Esophagus squamous epithelium (tissue), 5 donors: ENCODE measurements at places on chromosomes 2 and 18. TPM values are rescaled to one million over a fixed set of nuclear protein-coding genes. Genes with fewer than 3 reads are reported as not detected.
A peak's percentile ranks its signal among the peaks of the same experiment; 100 is the strongest.

TMEM17 gene
- total RNA-seq, result 2.6 TPM

GRCh38 chr2:144996225-144996795 is 476.4 kb upstream of the ZEB2 start:
- no peaks in the 10 kb centered on the region for H3K36me3 ChIP-seq
- no peak for DNase-seq
- H3K27ac ChIP-seq, result peak overlapping the region; percentile 49
- H3K4me3 ChIP-seq, result no peak overlapping the region

DNA sequence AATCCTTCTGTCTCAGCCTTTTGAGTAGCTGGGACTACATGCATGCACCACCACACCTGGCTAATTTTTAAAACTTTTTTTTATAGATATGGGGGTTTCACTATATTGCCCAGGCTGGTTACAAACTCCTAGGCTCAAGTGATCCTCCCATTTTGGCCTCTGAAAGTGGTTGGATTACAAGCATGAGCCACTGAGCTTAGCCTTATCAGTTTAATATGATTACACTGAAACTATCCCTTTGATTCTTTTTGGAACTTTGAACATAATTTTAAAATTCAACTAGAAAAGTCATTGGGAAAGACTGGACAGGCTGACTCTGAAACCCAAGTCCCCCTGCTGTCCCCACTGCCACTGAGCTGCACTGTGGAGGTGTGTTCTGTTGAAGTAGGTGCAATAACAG is 114.8 kb downstream of the ARL4C start:
- H3K27me3 ChIP-seq, result no peaks in the 10 kb centered on the region
- H3K4me3 ChIP-seq, result no peak overlapping the region
- no peak for DNase-seq
- no peaks in the 10 kb centered on the region for H3K36me3 ChIP-seq
- no peaks in the 10 kb centered on the region for H3K4me1 ChIP-seq

LIMS3 gene
- 0.57 TPM for total RNA-seq

DNA sequence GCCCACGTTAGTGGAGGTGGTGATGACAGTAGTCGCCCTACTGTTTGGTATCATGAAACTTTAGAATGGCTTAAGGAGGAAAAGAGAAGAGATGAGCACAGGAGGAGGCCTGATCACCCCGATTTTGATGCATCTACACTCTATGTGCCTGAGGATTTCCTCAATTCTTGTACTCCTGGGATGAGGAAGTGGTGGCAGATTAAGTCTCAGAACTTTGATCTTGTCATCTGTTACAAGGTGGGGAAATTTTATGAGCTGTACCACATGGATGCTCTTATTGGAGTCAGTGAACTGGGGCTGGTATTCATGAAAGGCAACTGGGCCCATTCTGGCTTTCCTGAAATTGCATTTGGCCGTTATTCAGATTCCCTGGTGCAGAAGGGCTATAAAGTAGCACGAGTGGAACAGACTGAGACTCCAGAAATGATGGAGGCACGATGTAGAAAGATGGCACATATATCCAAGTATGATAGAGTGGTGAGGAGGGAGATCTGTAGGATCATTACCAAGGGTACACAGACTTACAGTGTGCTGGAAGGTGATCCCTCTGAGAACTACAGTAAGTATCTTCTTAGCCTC is 16.2 kb downstream of the MSH6 start:
- no peak overlapping the region for H3K4me3 ChIP-seq
- peaks cover 15% of the 10 kb centered on the region for H3K36me3 ChIP-seq
- H3K4me1 ChIP-seq, result no peaks in the 10 kb centered on the region
- H3K27ac ChIP-seq, result no peak overlapping the region
- DNase-seq, result no peak
- H3K27me3 ChIP-seq, result no peaks in the 10 kb centered on the region

SLC9A2 gene
- total RNA-seq, result not detected

IL1A gene
- 37.4 TPM for total RNA-seq
